Stimulated activated CD4-positive, alpha-beta T cell treated with anti-CD3 and anti-CD28 coated beads, Interleukin-1b, Interleukin-23, amount 100 ng/mL, for 1 hour (primary cell): ENCODE measurements at places on chromosomes 7 and 10.

GRCh38 chr7:37284805-37285231 lies 163.8 kb downstream of the ELMO1 start:
- no peak for DNase-seq

GRCh38 chr10:77144656-77145055 lies 493.0 kb downstream of the KCNMA1 start:
- no peak for DNase-seq

DNA sequence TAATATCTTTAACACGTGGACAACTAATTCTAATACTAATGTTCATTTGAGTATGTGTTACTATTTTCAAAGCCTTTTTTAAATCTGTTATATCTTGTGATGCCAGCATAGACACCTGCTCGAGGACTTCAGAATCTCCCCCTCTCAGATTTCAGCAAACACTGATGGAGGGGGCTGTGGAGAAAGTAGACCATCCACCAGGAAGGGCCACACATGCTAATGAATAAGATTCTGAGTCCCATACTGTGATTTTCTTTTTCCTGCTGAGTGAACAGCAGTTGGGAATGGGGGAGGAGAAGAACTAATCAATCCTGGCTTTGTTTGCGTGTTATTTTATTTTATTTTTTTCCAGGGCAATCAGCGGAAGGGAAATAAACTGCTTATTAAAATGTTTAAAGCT lies 157.9 kb upstream of the CSTF2T start:
- no peak for DNase-seq

DNA sequence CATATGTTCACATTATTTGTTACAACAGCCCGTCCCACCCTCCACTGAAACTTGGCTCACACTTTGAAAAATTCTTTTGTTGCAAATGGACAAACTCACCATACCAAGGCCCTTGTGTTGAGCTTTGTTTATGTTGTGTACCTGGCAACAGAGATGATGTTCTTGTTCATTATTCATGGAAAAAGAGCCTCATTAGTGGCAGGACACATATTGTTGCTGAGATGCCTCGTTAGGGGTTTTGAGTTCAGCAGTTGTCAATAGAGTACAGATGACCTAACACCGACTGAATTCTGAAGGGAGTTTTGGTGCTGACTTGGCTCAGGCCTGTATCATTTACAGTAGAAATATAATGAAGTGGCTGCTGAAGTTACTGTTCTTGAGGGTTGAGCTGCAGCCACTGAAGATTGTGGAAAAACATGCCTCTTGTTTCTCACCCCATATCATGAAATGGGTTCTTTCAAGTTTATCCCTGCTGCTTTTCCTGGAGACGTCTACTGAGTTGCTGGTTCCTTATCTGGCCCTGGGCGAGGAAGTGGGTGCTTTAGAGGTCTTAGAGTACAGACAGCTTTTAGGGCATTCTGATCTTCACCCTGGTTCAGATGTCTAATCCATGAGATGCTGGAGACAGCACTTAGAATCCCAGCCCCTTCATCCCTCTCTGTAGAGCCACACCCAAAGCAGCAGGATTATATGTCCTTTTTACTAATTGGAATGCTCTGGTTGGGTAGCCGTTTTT lies 149.7 kb downstream of the WNT2 start:
- DNase-seq, result no peak

GRCh38 chr7:96178581-96178980 lies 143.3 kb downstream of the SLC25A13 start:
- DNase-seq, result no peak

DNA sequence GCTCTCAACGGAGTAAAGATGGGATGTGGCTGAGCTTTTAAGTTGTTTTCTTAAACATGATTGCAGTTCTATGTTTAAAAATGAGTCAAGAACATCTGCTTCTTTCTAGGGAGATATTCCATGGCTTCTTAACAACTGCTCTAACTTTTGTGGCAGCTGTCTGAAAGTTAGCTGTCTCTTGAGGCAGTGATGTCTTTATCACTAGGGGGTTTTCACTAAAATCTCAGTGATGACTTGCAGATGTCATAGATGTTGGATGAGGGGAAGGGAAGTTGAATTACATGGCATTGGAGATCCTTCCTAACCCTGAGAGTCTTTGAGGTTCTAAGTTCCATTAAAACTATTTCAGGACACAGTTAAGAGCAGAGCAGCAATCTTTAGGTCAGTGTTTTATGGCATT lies 43.5 kb downstream of the PRKG1 start:
- DNase-seq, result no peak

GRCh38 chr7:108294595-108294994 lies 161.6 kb downstream of the NRCAM start:
- DNase-seq, result no peak

GRCh38 chr10:125691160-125691981 lies 8.4 kb upstream of the TEX36 start:
- DNase-seq, result no peak

- peak; percentile 29 for DNase-seq
Measured at GRCh38 chr7:99365318-99366141, 9.0 kb upstream of the ARPC1B start.
